ENCODE measurements at places on chromosomes 11 and 22. TPM values are rescaled to one million over a fixed set of nuclear protein-coding genes. Genes with fewer than 3 reads are reported as not detected.

RAG2 gene
- total RNA-seq, result not detected

ESAM gene
- 3.7 TPM for total RNA-seq

CHRM1 gene
- total RNA-seq, result 14.3 TPM

MYO7A gene
- 0.82 TPM for total RNA-seq

ZP1 gene
- total RNA-seq, result not detected
